ENCODE measurements at places on chromosomes 1 and 21.
A peak's percentile ranks its signal among the peaks of the same experiment; 100 is the strongest.

DNA sequence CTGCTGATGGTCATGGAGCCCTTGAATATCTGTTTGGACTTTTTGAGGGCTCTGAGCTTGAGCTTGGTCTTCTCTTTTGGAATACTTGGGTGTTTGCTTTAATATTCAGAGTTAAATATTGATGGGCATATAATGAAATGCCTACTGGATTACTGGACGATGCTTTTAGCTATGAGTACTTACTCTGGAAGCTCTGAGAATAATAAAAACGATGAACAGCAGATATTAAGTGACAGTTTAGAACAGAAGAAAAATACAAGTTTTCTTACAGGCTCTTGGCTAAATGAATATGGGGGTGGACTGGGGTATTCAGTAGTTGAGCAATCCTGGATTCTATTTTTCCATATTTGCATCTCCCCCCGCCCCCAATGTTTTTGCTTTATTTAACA lies 20.7 kb downstream of the GALNT2 start:
- DNase-seq: peak; percentile 48

DNA sequence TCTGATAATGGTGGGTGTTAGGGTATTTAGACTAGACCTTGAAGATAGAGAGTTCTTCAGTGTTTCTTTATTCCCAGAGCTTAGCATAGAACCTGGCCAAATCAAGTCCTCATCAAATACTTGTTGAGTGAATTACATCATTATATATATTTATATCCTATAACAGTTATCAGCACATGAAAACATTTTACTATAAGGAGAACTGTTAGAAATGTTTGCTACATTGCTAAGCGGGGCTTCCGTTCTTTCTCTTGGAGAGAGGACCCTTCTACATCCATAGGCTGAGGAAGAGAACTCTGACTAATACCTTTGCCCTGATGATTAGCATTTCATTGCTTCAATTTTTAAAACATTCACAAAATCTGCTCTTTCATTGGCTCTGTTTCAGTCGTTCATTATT lies 66.5 kb upstream of the NBL1 start:
- no peak for DNase-seq

GRCh38 chr1:95286479-95286878 lies 52.5 kb downstream of the RWDD3 start:
- DNase-seq: no peak

DNA sequence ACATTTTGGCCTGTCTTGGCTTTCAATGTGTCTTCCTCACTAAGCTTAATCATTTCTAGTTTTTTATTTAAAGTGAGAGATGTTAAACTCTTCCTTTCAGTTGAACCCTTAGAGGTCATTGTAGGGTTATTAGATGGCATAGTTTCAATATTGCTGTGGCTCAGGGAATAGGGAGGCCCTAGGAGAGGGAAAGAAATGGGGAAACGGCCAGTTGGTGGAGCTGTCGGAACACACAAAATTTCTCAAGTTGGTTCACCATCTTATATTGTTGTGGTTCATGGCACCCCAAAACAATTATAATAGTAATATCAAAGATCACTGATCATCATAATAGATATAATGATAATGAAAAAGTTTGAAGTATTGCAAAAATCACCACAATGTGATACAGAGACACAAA lies 31.4 kb upstream of the KAZN start:
- no peak for DNase-seq

DNA sequence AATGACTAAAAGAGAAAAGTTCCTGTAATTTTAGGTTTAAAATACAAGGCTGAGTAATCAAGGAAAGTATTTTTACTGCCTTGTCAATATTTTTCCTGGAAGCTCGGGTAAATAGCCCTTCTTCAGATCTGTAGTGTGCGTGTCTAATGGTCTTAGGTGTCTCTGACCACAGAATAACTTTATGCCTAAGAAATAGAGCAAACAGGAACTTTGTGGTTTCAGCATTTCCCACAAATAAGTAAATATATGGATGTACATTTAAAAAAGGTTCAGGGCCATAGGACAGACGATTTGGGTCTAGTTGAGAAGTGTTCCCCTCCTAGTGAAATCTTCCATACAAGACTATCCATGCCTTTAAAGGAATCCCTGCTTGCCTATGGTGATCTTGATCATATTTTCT lies 107.0 kb downstream of the ZC3H11B start:
- no peak for DNase-seq

GRCh38 chr1:225652729-225653462 lies at the start of gene ENAH:
ENAH (minus strand) TSS chr1:225653123; CDS start chr1:225652690, 433 bp downstream.
- DNase-seq: peak; percentile 87

- DNase-seq: peak; percentile 60
Measured at GRCh38 chr1:201883786-201884185, 4.9 kb upstream of the SHISA4 start.

DNA sequence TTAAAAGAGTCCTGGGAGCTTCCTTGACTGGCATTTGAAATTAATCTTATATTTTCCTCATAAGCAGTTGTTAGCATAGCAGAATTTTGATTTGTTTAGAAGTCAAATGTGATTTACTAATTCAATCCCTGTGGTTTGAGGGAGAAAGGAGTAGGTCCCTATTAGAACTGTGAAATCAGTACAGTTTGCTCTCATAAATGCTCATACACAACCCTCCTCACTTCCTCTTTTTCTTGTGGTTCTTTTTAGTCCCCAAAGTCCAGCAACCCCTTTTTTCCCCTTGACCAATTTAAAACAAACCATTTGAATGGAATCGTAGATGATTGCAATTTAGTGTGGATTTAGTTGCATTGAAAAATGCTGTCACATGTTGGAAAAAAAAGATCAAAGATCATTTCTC lies 9.2 kb upstream of the IFI44 start:
- DNase-seq: no peak

DNA sequence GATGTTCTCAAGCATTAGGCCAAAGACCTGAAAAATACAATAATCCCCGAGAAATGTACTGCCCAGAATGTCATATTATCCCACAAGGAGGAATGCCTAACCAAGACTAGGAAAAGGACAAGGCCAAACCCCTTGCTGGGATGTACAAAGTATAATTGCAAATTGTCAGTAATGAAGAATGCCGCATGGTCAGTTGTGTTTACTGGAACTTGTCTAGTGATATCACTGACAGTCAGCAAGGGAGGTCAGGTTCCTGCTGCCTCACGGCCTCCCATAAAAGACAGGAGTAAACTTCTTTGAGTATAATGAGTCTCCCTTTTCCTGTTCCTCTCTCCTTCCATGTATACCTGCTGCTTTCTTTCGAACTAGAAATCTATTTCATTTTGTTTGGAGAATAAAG lies 222.8 kb downstream of the RHOU start:
- no peak for DNase-seq

GRCh38 chr21:44712203-44713028 lies 1.0 kb upstream of the TSPEAR start:
- DNase-seq: no peak

DNA sequence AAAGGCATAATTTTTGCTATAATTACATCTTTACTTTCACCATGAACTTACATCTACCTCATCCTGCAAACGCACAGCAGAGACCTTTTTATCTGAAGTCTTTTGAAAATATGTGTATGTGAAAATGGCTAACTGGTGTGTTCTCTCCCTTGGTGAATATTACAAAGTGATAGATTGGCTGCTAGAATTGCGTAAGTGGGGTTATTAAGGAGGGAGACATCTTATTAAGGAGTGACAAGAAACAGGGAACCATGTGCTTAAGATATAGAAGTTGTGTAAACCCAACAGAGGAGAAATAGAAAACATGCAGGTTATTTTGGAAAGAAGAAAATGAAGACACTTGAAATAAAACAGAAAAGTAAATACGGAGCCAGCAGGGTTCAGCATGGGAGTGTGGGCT lies 7.8 kb downstream of the KCNJ15 start:
- no peak for DNase-seq

DNA sequence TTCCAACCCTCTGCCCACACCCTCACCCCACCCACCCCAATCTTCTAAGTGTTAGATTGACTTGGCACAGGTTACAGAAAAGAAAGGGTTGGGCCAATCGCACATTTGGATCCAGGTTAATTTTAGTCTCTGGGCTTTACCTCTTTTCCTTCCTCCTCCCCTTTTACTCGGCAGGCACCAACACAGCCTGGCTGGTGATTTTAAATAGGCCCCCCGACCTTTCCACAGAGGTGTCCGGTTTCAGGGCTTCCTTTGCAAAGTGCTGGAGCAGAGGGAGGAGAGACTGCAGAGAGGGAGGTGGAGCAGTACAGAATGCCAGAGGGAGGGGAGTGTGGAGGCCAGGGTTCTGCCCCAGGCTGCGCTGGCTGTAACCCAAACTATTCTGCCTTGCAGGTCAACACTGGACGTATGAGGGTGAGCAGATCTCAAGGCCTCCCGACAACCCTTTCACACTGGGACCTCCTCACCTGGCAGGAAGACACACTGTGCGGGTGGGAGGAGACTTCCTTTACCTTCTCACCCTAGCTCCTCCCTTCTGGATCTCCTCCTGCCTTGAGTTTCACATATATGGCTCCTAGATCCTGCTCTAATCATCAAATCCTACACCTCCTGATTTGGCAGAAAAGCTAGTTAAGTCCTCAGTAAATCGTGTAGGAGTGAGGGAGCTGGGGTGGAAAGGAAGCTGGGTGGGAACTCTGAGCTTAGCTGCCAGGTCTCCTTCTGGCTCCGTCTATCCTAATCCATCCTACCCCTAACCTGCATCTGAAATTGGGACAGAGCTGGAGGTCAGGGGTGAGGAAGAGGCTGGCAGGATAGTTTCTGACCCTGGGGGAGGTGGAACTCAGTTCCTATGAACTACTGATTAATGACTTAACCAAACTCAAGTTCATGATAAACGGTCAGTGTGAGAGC lies 2.4 kb downstream of the CA14 start:
- peak; percentile 47 for DNase-seq

DNA sequence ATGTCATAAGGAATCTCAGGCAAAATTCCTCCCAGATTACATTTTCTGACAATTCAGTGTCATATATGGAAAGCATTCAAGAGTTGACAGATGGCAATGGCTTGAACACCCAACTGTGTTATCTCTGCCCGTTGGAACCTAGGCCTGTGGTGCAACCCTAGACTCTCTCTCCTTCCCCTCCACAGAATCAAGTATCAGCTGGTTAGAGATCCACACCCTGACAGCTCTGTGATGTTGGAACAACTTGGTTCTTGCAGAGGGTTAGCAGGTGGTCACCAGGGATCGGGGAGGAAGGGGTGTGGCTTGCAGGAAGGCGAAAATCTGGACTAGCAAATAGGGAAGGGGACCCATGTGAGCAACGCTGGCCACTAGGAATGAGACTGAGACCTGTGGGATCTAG lies 26.3 kb downstream of the PCSK9 start:
- DNase-seq: no peak

- DNase-seq: no peak
Measured at GRCh38 chr1:33366762-33367484, 46.0 kb upstream of the A3GALT2 start.

GRCh38 chr21:20882462-20883407 lies 115.5 kb upstream of the NCAM2 start:
- DNase-seq: no peak

GRCh38 chr1:228463009-228463558 lies 24.1 kb upstream of the RNF187 start:
- no peak for DNase-seq

DNA sequence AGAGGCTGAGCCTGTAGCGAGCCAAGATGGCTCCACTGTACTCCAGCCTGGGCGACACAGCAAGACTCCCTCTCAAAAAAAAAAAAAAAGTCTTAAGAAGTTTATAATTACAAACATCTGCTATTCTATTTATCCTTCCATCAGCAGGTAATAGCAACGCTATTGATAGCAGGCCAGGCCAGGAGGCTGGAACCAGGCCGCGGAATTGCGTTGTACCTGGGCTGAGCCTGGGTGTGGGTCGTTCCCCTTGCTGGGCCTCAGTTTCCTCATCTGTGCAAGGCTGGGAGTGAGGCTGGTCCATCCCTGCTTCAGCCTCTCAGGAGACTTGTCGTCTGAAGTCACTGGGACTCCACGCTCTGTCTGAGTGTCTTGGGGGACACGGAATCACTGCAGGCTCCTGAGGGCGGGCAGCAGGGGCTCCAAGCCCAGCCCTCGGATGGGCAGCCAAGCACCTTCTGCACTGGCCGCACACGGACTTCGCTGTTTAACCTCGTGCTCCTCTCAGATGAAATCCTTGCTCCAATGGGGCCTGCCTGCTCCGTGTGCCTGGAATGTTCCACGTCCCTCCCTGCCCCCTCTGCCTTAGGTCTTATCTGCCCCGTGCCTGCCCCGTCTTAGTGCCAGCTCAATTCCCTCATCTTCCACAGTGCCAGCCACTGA lies 103.9 kb upstream of the C1orf174 start:
- DNase-seq: no peak

GRCh38 chr1:18183533-18183932 lies 75.9 kb downstream of the IGSF21 start:
- no peak for DNase-seq

DNA sequence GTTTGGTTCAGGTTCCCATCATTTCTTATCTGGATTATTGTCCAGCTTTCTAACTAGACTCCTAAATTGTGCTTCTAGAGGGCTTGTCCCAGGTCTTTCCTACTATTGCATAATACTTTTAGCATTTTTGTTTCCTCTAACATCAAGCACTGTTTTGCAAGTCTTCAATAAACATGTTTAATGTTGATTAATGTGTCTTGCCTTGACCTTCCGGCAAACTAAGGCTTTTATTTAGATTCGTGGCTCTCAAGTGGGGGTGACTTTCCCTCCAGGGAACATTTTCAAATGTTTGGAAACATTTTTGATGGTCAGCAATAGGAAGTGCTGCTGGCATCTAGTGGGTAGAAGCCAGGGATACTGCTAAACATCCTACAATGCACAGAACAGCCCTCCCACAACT lies 90.7 kb downstream of the RPE65 start:
- no peak for DNase-seq

GRCh38 chr21:37389456-37389855 lies 22.9 kb downstream of the DYRK1A start:
- peak; percentile 27 for DNase-seq

DNA sequence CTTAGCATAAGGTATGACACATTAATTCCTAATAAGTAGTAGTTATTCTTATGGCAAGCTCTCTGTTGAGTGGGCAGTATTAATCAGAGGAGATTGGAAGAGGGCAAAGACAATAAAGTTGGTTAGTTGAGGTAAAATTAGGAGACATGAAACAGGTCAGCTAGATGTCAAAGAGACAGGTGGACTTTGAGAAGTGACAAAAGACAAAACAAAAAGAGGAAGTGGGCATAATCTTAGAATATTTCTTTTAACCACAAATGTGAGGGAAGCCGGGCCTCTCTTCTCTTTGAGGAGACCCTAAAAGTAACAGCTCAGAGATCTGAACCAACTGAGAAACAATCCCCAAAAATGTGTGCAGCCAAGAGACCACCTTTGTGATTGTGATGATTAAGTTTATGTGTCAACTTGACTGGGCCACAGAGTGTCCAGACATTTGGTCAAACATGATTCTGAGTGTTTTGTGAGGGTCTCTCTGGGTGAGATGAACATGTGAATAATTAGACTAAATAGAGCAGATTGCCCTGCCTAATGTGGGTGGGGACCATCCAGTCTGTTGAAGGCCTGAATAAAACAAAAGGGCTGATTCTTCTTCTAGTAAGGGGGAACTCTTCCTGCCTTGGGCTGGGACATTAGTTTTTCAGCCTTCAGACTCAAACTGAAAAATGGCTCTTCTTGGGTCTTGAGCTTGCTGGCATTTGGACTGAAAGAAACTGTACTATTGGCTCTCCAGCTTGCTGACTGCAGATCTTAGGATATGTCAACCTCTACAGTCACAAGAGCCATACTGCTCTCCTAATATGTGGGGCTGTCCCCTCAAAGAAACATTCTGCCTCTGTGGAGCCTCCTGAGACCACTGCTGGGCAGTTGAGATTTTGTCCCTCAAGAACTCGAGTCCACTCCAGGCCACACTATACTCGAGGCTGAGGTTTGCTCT lies 40.0 kb downstream of the FCRL5 start:
- DNase-seq: no peak

- peak; percentile 61 for DNase-seq
Measured at GRCh38 chr1:31663622-31664452, 19.2 kb upstream of the PEF1 start.

All from EH (cell line).